Central memory CD4-positive, alpha-beta T cell (primary cell): ENCODE measurements at places on chromosomes 7 and 10.

DNA sequence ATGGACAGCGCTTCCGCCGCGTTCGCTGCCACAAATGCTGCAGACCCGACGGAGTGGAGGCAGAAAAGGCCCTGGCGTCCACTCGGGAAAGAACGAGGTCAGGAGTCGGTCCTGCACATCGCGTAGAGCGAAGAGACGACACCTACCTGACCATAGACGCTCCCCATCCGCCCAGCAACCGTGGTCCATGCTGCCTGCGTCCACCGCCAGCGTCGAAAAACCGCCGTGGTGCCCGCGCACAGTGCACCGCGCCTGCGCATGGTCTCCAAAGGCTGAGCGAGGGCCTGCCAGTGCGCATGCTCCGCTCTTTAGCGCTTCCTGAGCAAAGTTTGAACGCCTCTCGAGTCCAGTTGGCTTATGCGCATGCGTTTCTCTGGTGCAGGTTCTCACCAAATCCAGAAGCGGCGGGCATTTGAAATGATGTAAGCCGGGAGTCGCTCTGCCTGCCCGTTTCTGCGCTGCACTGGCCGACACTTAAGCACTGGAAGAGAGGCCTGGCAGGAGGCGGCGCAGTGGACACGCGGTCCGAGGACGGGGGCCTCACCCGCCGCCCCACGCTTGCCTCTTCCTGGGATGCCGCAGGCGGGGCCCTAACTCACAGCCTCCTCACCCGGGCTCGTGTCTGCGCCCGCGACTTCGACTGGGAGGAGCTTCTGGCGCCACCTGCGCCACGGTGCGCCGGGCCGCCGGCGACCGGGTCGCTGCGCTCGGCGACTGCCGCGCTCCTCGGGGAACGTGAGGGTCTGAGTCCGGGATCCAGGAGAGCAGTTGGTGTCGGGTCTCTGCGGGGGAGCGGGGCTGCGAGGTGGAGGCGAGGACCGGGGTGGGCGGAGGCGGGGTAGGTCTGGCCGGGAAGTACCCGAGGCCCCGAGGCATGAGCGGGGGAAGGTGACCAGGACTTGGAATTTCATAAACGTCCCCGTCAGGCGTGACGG lies at the start of gene FAM24B:
FAM24B (minus strand) TSS at position 243 of the 935 bp plus-strand sequence. CDS start 29,066 bp downstream, outside the sequence.
- DNase-seq = peak; percentile 96

DNA sequence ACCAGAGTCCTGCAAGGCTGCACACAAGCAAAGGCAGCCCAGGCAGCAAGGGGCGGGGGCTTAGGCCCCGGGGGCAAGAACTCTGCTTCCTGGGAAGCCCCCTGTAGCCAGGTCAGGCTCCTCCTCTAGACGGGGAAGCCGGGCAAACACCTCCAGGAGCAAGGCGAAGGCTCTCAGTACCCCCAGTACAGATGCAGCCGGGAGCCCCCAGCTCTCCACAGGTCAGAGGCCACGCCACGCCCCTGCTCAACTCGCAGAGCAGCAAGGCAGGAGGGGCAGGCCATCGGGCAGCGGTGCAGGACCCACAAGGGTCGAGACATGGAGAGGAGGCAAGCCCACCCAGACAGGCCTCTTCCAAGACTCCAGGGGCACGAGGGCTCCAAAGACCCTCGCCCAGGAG lies 108.8 kb downstream of the MAD1L1 start:
- no peak for DNase-seq

DNA sequence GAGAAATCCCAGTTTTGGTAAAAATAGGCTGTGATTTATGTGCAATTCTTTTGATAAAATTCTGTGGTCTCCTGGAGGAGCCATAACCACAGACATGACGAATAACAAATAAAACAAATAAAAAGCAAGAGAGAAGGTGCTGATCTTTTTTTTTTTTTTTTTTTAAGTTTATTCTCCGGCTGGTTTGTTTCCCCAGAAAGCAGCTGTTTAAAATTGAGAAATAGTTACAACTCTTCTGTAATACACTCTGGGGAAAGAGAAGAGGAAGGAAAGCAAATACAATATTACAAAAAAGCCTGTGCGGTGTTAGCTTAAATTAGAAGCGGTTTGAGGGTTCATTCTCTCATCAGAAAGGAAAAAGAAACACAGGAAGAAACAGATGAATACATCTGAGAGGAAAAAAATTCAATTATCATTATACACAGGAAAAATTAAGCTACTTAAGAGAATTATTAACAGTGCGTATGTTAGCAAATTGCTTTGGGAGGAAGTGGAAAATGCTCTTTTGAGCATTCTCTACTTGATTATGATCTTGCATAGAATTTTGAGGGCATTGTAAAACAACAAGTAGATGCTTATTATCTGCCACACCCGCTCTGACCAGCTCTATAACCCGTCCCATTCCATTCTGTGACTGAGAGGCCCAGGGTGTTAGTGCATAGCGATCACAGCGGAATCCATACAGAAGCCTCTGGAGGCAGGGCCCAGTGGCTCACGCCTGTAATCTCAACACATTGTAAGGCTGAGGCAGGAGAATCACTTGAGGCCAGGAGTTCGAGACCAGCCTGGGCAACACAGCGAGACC lies 40.6 kb upstream of the WAC start:
- DNase-seq = no peak

- no peak for DNase-seq
These were observed 83.3 kb downstream of the ORC5 start for GRCh38 chr7:104124469-104124868.

GRCh38 chr10:29064680-29065079 lies 224.2 kb upstream of the LYZL1 start:
- no peak for DNase-seq

DNA sequence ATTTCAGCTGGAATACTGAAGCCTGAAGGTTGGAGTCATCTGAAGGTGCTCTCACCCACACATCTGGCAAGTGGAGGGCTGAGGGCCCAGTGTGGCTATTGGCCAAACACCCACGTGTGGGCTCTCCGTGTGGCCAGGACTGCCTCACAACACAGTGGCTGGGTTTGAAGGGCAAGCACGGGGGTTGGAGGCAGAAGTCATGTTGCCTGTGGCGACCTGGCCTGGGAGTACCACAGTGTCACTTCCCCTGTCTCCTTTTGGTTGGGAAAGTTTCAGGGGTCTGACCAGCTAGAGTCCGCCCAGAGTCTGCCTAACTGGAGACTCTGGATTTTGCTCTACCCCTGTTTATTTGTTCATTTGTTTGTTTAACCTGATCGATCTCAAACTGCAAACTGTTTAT lies 169.5 kb downstream of the DNAJB6 start:
- no peak for DNase-seq

GRCh38 chr7:137160236-137160635 lies 183.3 kb downstream of the PTN start:
- no peak for DNase-seq

DNA sequence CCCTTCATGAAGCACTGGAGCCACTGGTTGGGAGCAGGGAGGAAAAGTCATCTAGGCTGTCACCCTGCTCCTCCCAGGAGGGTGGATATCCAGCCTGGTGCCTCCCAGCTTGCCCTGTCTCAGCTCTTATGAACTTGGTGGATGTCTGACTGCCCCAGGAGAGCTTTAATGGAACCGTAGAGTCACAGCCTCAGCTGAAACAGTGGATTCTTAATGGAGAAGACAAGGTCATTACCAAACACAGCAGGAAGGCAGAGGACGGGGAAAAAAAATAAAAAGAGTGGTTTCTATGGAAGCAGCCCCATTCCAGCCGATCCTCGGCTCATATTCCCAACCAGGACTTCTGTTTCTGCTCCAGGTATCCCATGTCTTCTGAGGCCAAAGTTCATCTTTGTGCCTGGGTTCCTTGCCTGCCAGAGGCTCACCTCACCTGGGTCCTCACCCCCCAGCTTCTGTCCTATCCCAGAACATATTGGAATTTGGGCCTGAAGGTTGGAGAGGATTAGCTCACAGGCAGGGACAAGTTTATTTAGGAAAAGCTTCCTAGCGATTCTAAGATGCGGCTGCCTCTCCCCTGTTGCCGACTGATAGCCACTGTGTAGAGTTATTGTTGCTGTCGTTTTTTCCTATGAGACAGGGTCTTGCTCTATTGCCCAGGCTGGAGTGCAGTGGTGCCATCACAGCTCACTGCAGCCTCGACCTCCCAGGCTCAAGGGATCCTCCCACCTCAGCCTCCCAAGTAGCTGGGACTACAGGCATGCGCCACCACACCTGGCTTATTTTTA lies 15.6 kb downstream of the CCL26 start:
- no peak for DNase-seq

DNA sequence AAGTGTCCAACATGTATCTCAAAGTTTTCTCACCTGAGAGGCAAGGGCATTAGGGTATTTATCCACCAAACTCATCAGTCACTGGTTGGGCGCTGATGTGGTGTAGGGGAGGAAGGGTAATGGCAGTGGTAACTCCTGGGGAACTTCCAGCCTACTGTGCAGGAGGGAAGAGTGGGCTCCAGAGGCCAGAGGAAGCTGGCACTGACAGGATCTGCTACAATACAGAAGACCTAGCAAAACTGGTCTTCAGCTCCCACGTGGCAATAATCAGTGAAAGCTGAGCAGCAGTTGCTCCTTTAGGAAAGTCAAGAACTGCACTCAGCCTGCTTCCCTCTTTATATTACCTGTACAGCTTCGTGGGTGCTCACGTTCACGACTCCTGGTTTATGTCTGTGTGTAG lies 17.2 kb upstream of the CAMK2G start:
- DNase-seq = no peak

DNA sequence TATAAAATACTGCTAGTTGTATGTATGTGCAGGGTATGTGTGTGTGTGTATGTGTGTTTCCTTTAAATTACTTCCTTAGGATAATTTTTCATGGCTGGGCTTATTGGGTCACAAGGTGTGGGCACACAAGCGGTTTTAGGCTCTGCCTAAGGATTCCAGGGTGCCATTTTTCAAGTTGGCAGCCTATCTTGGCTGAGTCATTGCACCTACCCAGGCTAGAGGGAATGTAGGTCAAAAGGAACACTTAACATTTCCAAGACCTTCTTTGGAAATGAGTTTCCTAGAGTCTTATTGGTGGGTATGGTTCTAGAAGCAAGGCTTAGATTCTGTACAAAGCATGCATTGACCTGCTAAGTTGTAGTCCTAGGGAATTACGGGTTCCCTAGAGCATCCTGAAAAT lies 642.1 kb downstream of the LRMDA start:
- no peak for DNase-seq

- DNase-seq = no peak
These were observed 142.0 kb upstream of the PRKCQ start for GRCh38 chr10:6721964-6722615.

DNA sequence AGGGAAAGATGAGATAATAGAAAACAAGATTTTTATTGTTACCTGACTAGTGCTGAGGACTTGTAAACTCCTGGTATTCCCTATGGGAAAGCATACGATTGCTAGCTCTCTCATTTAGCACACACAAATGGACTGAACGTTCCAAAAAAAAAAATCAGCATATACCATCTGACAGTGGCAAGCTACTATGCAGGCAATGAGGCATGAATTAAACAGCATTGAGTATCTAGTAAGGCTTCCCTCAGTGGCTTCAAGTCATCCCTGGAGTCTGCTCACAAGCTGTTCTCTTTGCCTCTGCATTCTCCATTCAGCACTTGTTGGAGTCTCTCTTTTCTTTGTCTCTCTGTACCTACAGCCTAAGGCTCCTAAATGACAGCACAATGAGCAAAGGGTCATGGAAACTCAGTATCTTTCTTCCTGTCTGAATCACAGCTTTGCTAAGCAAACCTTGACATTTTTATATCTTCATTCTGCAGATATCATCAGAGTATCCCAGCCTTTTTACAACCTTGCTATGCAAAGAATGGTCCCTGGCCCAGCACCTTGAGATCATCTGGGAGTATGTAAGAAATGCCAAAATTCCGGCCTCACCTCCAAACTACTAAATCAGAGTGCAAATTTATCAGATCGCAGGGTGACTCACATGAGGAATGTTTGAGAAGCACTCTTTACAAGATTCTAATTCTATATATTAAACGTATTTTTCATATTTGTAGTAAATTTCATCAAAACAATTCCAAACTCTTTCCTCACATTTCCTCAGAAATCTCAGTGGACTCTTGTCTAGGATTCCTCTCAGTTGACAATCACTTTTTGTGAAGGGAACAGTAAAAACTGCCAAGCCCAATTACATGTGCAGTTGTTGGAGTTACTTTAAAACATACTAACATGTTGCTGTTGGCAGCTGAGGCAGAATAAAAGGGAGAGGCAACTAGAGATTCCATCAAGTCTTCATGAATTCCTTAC lies 10.8 kb upstream of the LIPA start:
- DNase-seq = no peak

DNA sequence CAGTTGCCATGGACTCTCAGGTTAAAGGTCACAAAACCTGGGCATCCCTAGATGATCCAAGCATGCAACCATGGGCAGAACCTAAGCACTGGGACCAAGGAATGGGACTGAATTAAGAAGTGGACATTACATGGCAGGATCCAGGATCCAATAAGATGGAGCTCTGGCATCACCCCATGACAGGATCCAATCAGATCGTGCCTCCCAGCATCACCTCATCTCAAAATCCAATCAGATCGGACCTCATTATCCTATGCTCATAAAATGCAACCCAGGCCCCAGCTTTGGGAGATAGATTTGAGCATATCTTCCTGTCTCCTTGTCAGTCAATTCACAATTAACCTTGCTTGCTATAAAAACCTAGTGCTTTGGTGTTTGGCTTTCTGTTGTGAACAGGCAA lies 616.1 kb downstream of the PARD3 start:
- DNase-seq = no peak

DNA sequence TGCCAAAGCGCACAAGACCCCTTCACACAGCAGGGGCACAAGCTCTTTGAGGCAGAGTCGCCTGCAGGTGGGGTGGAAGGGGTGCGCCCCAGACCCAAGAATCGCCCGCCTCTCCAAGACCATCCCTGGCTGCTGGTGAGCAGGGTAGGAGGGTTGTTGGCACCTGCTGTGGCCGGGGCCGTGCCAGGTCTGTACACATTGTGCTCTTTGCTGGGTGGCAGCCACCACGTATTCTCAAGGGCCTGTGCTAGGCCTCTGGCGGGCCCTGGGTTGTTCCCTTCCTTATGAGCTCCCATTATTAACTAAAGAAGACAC lies 84.4 kb downstream of the LHPP start:
- DNase-seq = no peak

GRCh38 chr7:6423942-6424701 lies 23.6 kb downstream of the DAGLB start:
- no peak for DNase-seq

DNA sequence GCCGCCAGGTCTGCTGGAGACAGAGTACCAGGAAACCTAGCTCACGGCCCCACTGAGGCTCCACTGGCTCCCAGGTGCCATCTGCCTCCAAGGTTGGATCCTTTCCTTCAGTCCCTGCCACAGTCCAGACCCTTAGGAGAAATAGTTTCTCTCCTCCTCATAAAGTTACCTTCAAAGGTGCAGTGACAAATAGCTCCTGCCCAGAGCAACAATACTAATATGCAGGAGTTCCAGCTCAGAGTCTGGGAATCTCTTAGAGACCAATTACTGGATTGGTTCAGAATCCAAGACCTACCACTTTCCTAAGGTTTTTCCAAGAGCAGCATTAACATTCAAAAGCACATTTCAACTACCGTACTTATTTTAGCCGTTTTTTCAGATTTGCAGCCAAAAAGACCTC lies 41.0 kb upstream of the ADAM12 start:
- DNase-seq = no peak

DNA sequence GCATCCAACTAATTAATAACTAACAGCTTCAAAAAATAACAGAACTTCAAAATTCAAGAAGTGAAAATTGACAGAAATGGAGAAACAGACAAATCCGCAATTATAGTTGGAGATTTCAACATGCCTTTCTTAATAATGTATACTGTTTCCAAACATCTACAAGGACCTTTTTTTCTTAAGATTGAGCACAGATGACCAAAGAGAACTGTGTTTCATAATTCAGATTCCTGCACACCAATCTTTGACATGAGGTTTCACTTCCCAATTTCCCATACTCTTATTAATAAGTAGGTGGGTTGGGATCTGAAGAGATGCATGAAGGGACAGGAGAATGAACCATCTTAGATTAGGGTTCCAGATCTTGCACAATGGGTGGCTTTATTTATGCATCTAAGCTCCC lies 24.9 kb upstream of the GIMAP7 start:
- no peak for DNase-seq
